SK-N-MC (cell line): ENCODE measurements at places on chromosomes 16 and 17.

DNA sequence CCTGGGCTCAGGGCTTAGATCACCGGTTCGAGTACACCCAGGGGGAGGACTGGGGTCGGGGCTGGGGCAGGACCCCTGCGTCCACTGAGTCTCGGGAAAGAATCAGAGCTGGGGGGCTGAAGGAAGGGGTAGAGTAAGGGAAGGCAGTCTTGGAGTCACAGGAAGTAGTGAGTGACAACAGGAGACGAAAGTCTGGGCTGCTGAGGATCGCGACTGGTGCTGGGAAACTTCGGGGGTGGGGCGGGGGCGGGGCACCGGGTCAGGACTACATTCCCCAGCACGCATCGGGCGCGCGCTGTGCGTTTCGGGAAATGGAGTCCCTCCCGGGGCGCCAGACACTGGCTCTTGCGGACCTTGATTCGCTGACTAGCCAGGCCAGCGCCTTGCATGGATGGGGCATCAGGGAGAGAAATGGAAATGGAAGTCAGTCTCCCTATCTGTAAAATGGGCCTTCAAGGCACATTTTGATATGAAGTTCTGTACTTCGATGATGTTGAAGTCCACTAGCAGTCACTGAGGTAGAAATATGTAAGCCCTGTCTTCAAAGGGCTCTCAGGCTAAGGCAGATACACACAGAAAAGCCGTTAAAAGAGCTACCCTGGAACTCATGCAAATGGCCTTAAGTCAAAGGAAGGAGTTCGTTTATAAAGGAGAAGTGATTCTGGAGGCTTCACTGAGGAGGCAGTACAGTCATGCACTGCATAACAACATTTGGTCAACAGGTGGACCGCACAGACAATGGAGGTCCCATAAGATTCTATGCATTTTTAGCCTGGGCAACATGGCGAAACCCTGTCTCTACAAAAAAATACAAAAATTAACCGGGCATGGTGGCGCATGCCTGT, 697 bp downstream of the CTF1 start:
- DNase-seq, result peak; percentile 48

- no peak for DNase-seq
Measured at GRCh38 chr17:49438436-49439278, 24.0 kb upstream of the PHB1 start.

DNA sequence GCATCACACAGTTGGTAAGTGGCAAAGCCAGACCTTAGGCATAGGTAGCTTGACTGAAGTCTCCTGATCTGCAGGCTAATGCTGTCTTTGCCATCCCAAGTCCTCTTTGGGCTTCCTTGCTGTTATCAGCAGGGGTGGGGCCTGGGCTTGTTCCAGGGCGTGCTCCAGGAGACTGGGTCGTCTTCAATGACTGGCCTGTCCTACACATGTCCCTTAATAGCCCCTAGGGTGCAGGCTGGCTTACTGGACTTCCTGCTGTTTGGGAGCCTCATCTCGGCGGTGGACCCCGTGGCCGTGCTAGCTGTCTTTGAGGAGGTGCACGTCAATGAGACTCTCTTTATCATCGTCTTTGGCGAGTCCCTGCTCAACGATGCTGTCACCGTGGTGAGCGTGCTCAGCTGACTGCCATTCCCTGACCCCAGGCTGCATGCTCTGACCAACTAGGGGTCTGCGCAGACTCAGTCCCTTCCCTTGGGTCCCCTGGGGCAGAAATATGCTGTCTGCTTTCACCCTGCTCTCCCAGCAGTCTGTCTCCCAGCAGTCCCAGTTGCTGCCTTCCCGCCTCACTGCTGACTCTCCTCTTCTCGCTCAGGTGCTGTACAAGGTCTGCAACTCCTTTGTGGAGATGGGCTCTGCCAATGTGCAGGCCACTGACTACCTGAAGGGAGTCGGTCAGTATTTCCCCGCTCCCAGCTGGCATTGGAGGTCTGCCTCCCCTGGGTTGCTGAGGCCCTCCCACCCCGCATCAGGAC, 6.2 kb downstream of the SLC9A5 start:
- no peak for DNase-seq

DNA sequence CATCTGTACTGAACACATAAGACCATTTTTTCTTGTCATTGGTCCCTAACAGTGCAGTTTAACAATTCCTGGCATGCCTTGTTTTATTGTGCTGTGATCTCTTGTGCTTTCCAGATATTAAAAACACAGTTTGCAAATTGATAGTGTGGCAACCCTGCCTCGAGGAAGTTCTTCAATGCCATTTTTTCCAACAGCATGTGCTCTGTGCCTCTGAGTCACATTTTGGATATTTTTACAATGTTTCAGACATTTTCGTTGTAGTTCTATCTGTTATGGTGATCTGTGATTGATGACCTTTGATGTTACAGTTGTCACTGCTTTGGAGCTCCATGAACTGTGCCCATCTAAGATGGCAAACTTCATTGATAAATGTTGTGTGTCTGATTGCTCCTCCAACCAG, 66.2 kb downstream of the GOSR1 start:
- no peak for DNase-seq

DNA sequence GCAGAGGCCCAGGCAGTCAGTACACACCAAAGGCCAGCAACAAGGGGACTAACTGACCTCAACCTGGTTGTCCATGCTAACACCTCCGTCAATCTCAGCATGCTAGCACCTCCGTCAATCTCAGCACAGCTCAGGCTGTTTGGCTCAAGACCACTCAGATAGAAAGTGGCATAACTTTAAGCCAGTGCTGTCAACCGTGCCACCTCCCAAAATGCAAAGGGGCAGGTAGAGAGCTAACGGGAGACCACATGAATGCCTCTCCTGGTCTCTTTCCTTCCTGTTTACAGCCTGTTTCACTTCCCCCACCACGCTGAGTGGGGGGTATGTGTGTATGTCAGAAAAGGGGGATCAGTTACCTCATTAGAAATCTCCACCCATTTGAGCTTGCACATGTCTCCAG, 3.3 kb downstream of the UBTF start:
- DNase-seq, result no peak

DNA sequence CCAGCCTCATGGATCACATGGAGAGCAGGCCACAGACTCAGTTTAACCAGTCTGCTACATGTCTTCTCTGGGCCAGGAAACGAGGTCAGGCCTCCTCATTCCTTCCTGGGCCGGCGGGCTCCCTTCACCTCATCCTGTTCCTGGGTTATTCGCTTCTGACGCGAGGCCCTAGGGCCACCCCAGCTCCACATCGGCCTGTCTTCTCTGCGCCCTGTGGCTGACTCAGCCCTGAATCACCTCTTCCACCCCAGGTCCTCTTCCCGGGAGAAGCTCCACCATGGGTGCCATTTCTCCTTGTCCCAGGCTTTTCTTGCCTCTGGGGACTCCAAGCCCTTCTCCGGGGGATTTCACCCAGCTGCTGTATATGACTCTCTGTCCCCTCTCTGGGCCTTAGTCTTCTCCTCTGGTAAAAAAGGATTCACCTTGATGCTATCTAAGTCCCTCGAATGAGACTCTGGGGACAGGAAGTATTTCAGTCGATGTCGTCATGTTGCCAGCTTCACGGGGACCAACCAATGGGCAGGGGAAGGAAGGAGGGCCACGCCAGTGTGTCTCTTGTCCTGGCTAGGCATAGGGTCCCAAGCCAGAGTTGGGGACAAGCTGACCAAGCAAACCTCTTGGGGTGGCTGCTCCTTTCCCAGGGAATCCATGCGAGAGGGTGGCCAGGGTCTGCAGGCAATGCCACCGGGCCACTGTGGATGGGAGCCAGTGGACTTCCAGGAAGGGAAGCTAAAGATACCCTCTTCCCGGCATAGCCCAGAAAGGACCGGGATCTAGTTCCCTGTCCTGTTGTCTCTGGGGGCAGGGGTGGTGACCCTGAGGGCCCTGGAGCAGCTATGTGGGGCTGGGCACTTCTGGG, 58.7 kb downstream of the SOCS3 start:
- no peak for DNase-seq

DNA sequence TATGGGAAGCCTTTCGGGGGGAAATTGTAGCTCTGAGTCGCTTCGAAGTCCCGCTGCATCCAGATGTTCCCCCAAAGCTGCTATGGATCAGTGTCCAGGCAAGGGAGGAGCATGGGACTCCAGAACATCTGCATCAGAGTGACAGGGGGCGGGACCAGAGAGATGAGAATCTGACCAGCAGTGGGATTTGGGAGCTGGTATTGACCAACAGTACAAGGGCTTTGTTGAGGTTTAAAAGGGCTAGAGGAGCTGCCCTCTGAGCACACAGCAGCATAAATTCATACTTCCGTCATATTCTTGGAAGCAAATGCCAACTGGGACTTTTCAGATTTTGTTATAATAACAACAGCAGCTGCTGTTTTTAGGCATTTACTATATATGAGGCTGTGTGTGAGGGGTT, 10.6 kb downstream of the RBFOX1 start:
- DNase-seq, result no peak

GRCh38 chr17:18185391-18185790, 1.8 kb downstream of the ALKBH5 start:
- DNase-seq, result no peak
